ENCODE measurements at places on chromosomes 4 and X.

- no peak for DNase-seq
Measured at GRCh38 chr4:73865431-73866096, 3.6 kb upstream of the CXCL1 start.

DNA sequence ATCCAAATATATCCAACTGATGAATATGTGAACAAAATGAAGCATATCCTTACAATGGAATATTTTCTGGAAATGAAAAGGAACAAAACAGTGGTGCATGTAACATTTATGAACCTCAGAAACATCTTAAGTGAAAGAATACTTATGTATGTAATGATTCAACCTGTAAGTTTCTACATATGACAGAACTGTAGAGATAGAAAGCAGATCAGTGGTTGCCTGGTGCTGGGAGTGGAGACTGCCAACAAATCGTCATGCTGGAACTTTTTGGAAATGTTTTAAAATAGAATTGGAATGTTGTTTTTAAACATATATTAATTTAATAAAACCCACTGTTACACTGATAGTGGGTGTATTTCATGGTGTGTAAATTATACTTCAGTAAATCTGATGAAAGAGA, 667.5 kb downstream of the RAPGEF2 start:
- DNase-seq, result no peak

DNA sequence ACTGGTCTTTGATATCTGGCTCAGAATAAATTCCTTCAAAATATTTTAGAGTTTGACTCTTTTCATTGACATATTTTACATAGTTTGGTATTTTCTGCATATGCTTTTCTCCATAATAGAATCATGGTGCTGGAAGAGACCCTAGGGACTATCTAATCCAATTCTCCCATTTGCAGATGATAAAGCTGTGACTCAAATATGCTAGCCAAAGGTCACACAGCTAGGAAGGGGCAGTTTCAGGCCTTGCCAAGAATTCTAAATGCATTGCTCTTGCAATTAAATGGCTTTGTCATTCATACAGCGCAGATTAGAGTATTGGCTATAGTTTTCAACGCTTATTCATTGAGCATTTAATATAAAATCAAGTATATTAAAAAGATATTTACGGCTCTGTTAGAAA, 374.1 kb upstream of the RASGEF1B start:
- no peak for DNase-seq

GRCh38 chr4:40980318-40980883, 230.6 kb downstream of the NSUN7 start:
- DNase-seq, result no peak

DNA sequence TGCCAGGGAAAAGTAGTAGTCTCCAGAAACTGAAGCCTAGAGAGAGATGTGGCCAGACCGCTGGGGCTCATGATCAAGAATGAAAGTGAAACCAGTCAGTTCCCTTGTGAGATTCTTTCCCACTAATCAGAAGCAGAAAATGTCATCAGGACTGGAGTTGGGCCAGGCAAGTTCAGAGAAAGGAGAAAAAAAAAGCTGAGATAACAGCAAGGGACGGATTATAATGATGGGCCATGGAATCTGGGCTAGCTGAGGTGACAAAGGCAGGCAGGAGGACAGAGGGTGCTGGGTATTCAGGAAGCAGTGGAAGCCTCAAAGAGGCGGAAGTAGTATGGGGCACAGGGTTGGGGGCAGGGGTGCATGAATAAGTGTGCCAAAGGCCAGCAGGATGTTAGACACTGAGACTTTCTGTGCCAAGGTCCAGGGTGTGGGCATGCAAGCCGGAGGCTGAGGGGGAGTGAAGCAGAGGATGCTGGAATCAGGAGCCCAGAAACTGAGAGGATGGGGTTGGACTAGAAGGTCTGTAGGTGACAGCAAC, 2.5 kb downstream of the CXorf38 start:
- DNase-seq, result peak; percentile 40

Measured in activated CD4-positive, alpha-beta T cell treated with anti-CD3 and anti-CD28 coated beads, Interleukin-2, amount 50 U/mL, for 48 hours (primary cell).